Hematopoietic multipotent progenitor cell treated with erythropoietin and hydrocortisone succinate and interleukin-3 and kit ligand, for 4 days (in vitro differentiated cells): ENCODE measurements at places on chromosomes 16 and 17.

- DNase-seq = no peak
Observed at GRCh38 chr16:81678326-81679095, 100.6 kb upstream of the PLCG2 start.

DNA sequence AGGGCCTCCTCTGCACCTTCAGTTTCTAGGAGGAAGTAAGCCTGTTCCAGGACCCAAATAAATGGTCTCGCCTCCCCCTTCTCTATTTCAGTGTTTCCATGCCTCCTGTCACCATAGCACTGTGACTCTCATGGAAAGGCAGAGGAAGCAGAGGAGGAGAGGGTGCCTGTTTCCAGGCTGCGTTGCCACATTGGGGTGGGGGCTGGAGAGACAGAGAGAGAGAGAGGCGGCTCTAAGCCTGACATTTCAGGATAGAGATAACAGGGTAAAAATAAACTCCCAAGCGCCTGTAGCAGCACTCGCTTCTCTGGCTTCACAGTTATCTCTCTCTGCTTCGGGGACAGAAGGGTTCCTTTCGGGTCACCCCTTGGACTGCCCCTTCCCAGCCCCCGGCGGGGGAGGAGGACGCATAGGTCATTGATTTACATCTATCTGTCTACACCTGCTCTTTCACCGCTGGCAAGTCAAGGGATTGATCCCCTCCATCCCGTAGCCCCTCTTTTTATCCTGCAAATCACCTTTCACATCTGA is 71.2 kb upstream of the MRTFB start:
- peak; percentile 54 for DNase-seq

- no peak for DNase-seq
Observed at GRCh38 chr17:38617074-38617860, 11.5 kb upstream of the SRCIN1 start.

DNA sequence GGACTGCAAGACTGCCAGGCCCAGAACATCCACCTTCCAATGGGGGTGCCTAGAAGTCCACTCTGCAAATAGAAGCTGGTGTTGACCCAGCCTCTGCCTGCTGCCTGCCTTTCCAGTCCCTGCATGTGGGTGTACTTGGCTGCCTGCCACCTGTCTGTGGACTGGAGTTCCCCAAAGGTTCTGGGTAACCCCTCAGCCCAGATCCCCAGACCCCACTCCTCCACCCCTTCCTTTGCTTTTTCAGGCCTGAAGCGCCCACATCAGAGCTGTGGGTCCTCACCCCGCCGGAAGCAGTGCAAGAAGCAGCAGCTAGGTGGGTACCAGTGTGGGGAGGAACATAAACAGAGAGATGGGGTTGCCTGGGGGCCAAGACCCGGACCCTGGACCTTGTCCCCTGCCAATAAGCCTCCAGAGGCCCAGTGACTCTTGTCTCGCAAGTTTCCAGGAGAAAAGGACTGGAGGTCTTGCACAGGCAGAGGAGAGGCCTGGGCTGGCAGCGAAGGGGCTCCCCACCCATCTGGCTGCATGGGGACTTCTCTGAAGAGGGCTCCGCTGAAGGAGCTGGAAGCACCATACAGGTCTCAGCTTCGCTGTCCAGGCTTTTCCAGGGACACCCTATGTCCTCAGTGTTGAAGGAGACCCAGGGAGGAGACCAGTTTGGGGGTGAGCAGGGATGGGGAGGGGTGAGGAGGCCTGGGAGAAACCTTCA is 34.3 kb downstream of the NLRC5 start:
- no peak for DNase-seq

DNA sequence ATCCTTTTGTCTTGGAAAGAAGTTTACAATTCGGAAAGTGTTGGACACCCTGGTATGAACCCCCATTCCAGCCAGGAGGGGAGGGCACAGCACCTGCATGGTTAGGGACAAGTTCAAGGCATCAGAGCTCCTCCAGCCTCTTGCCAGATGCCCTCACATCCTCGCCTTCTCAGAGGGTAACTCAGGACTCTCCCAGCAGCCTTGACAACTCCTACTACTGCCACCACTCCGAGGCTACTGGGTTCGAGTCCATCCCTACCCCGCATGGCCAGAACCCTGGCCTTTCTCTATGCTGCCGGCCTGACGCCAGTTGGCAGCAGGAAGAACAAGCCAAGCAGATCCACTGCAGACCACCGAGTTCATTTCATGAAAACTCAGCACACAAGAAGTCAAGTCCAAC is 34.1 kb downstream of the AXIN2 start:
- DNase-seq = no peak
